Hematopoietic multipotent progenitor cell treated with erythropoietin and hydrocortisone succinate and interleukin-3 and kit ligand, for 8 days (in vitro differentiated cells): ENCODE measurements at places on chromosomes 3 and 15.

GRCh38 chr3:142651711-142652110 is 55.5 kb downstream of the PLS1 start:
- no peak for DNase-seq

- DNase-seq = no peak
Measured at GRCh38 chr15:78197632-78198031, 36.7 kb downstream of the ACSBG1 start.

DNA sequence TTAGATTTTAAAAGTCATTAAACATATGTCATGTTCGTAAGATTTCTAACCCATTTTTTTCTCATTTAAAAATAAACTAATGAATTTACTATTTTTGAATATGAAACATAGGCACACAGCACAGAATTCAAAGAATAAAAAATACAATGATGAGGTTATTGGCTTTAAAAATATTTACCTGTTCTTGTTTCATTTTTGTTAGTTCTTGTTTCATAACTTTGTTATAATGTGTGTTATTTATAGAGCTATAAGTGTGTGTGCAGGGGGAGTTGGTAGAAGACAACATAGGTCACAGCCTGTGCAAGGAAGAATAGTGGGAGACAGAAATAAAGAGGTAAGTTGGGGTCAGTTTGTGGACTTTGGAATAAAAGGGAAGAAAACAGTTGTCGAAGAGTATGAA is 30.8 kb upstream of the NRROS start:
- DNase-seq = no peak

DNA sequence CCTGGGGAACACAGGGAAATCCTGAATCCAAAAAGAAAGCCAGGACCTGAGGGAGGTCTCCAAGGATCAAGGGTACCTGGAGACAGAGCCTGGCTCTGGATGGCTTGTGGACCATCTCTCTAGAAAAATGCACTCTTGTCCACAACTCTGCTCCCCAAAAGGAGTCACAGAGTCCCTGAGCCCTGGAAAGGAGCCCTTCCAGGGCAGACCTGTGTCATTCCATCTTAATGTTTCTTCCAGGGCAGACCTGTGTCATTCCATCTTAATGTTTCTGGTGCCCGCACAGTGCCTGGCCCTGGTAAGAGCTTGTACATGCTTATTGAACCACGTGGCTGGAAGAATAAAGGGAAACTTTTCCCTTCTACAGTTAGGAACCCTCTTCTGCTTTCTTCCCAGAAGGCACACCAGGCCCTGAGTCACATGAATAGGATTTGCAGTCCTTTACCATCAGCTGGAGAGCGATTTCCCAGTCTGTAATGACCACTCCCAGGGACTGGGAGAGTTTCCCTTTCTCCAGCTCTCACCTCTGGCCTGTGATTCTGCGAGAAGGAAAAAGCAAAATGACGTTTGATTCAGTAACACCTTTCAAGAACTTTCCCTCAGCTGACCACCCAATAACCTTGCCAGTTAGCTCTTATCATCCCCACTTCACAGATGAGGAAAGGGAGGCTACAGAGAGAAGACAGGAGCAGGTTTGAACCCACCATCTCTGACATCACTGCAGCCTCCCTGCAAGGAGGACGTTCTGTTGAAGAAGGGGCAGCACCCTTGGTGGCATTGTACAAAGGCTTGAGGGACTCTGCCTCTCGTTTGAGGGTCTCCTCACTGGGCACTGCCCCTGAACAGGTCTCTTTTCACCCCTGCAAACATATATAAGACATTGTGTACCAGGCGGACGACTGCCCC is 35.8 kb upstream of the SLCO2A1 start:
- no peak for DNase-seq

GRCh38 chr3:13750215-13750614 is 129.7 kb downstream of the WNT7A start:
- DNase-seq = no peak

- DNase-seq = no peak
Measured at GRCh38 chr3:144556392-144556791, 584.8 kb downstream of the DIPK2A start.

DNA sequence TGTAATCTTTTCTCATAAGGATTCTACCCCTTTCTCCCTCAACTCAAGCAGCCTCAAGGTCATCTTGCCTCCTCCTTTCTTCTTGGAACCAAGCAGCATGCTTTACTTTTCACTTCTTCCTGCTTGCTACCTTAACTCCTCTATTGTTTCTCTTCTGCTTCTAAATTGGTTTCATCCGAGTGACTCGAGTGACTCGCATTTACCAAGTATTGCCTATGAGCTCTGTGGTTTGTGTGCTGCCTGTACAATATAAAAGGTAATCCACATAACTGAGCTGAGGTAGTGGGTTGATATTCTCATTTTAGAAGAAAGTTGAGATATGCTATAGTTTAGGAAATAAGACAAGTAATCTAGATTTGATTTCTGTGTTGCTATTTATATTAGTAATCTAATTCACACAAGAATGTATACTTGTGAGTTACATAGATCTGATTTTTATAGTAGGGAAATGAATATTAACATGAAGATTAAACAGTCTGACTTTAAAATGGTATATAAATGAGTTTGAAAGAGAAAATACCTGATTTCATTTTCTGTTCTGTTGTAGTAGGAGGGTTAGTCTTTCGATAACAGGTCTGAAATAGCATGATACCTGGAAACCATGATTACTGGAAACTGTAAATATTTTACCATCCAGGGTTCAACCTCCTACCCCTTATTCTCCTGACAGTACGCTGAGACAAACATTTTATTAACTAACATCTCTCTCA is 5.5 kb downstream of the HHLA2 start:
- no peak for DNase-seq

DNA sequence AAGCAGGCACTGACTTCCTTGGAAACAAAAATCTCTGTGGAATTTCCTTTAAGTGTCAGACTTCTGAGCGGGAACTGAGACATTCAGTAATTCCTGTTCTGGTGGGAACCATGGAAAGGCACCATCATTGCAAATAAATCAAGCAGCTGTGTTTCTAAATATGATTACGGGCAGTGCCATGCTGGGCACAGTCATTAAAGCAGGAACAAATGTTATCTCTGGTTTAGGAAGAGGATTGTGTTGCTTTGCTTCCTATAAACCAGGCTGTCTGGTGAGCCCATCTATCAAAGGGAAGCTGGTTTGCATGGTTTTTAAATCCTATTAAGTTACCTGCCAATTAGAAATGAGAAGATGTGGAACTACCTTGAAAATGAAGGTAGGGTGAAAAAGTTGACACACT is 86.7 kb downstream of the EBLN2 start:
- DNase-seq = no peak

DNA sequence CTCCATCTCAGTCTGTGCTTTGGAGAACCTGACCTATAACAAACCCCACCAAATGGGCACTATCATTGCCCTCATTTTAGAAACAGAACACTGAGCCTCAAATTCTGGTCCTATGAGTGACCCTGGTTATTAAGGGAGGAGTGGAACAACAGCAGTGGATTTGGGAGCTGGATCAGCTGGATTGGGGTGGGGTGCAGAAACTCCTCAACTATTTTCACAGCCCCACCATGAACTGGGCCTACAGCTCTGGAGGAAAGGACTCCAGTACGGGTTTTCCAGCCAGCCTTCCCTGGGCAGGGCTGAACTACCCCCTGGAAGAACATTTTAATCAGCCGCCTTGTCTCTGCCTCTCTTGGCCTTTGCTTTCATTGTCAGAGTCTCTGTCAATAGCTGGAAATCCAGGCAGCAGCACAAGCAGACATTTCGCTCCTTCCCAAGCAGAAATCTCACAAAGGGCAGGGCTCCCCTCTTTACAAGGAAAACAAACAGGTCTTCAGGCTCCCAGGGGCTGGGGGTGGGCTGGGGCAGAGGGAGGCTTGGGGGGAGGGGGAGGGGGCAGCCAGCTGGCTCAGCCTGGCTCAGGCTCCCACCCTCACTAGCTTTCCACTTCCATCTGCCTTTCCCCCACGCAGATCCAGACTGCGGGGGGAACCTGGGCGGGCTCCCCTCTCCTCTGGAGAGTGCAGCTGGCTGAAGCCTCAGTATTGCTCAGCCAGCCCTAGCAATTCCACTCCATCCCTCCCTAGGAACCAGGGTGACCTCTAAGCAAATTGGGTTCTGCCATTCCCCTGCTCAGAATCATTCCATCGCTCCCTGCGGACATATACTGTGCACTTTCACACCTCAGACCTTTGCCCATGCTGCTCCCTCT is 13.7 kb upstream of the TLE3 start:
- DNase-seq = peak; percentile 72

DNA sequence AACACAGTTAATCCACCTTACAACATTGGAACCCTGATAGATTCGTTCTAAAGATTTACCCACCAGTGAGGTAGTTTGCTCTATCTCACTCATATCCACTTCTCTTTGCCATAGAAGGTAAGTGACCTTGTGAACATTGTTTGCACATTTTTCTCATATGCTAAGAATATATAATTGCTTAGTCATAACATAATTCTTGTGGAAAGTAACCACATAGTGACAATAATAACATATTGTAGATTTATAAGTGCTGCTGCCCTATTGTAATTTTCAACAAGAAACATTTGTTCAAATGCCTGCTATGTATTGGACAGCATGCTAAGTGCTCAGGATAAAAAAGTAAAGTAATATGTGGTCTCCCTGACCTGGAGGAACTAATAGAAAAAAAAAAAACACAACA is 554.2 kb upstream of the KCNMB2 start:
- DNase-seq = no peak

DNA sequence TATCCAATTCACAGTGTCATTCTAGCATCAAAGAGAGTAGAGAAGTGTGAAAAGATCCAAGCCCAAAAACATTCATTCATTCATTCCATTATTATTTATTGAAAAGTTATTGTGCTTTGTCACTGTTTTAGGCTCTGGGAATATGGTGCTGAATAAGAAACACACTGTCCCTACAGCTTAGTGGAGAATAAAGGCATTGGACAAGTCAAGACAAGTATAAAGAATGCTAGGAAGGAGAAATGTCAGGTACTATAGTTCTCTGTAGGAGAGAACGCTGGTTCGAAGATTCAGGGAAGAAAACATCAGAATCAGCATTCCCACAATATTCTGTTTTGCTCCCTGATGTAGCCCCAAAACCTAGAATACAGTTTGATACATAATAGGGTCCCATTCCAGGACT is 128.8 kb upstream of the CHRM5 start:
- no peak for DNase-seq

DNA sequence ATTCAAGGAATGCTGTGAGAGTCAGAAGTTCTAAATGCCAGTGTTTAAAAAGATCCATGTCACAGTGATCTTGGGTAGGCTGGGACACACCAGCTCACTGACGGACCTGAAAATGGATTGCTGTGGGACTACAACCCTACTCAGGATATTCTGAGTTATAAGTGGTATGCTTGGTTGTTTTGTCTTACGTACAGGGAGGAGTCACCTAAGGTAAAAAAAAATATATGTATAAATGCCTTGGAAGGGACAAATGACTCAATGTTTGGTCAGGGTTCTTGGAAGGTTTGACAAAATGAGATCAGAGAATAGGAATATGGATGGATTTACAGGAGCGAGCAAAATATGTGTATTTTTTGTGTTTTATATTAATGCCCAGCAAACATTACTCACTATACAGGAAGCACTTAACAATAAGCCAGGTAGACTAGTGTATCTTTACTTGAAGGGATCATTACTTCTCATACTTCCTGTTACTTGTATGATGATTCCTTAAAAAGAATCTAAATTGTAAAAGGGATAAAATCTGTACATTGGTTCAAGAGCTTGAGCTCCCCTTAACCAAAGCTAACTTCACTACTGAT is 767.3 kb downstream of the GBE1 start:
- DNase-seq = no peak

DNA sequence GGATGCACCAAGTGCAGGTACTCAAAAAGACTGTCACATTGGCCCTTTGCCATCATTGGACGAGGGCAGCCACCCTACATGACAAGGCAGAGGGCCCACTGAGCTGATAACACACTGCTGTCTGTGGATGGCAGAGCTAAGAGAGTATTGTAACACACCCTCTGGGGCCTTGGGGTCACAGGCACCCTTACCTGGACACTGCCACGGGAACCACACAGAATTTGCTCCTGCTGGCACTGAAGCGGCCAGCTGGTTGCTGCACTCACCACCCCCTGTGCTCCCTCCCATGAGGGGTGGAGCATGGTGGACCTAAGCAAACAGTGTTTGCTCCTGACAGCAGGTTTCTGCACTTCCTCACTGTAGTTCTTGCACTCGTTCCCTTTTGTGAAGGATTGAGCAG is 208.2 kb upstream of the SGO1 start:
- no peak for DNase-seq

DNA sequence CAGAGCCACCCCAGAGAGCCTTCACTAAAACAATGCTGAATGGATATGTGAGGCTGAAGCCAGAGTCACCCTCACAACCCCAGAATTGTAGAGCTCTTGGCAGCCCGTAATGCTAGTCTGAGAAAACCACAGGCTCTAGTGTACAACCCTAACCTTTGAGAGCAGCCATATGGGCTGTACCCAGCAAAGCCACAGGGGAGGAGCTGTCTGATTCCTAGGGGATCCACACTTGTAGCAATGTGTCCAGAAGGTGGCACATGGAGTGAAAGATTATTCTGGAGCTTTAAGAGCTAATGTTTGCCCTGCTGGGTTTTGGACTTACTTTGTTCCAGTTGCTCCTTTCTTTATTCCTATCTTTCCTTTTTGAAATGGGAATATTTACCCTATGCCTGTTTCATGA is 626.8 kb downstream of the GRM7 start:
- no peak for DNase-seq

- no peak for DNase-seq
Measured at GRCh38 chr3:171345107-171345843, 114.9 kb downstream of the TNIK start.

DNA sequence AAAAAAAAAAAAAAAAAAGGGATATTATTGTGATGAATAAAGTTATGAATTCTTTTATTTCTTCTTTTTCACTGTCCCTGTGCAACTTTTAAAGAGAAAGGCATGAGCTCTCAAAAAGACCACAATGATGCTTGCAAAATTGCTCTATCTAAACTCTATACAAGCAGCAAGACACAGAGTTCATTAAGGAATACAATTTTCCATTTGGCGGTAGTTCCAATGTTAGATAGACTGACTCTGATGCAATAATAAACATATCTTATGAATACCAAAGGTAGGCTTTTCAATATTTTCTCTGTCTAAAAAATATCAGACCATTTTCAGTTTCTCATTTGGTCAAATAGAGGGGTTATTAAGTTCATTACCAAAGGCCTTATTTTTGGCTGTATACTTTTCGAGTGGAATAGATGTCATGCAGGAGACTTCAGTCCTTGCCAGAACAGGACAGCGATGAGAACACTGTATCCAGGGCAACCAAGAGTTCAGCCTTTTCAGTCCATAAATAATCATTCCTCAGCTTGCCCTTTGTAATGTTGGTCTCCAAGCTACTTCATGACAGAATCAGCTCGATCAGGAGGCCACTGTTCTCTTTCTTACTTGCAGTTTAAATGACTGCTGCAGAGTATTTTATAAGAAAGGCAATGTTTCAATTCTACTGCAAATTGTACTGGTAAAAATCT is 162.9 kb upstream of the FAM3D start:
- DNase-seq = no peak

GRCh38 chr3:32991781-32992180 is 40.3 kb downstream of the CCR4 start:
- no peak for DNase-seq
